ENCODE measurements at places on chromosomes 1 and 21. TPM values are rescaled to one million over a fixed set of nuclear protein-coding genes. Genes with fewer than 3 reads are reported as not detected.
A peak's percentile ranks its signal among the peaks of the same experiment; 100 is the strongest.

GRCh38 chr1:8862528-8862927 lies 16.0 kb downstream of the ENO1 start:
- H3K4me1 ChIP-seq = no peaks in the 10 kb centered on the region
- no peak overlapping the region for H3K27ac ChIP-seq
- no peaks in the 10 kb centered on the region for H3K27me3 ChIP-seq
- peaks cover 91% of the 10 kb centered on the region for H3K36me3 ChIP-seq

GRCh38 chr1:11575553-11575952 lies 78.7 kb downstream of the FBXO2 start:
- no peak for DNase-seq
- H3K27me3 ChIP-seq = no peaks in the 10 kb centered on the region
- H3K36me3 ChIP-seq = no peaks in the 10 kb centered on the region

Gene HECTD3
- total RNA-seq = 56.0 TPM

Gene MPL
- total RNA-seq = 0.61 TPM

- no peak overlapping the region for H3K27ac ChIP-seq
- no peak for DNase-seq
- peaks cover 32% of the 10 kb centered on the region for H3K27me3 ChIP-seq
- H3K4me1 ChIP-seq = peaks cover 3% of the 10 kb centered on the region
These were observed 3.3 kb upstream of the COL8A2 start for GRCh38 chr1:36128126-36128904.

- H3K4me1 ChIP-seq = no peaks in the 10 kb centered on the region
- H3K27ac ChIP-seq = no peak overlapping the region
- H3K36me3 ChIP-seq = no peaks in the 10 kb centered on the region
- no peaks in the 10 kb centered on the region for H3K27me3 ChIP-seq
- H3K4me3 ChIP-seq = no peak overlapping the region
These were observed 2.9 kb downstream of the CHAF1B start for GRCh38 chr21:36388096-36388495.

Gene CBR3
- total RNA-seq = 8.1 TPM

- no peaks in the 10 kb centered on the region for H3K27me3 ChIP-seq
- no peak overlapping the region for H3K27ac ChIP-seq
- no peaks in the 10 kb centered on the region for H3K4me1 ChIP-seq
- no peak overlapping the region for H3K4me3 ChIP-seq
- no peaks in the 10 kb centered on the region for H3K36me3 ChIP-seq
These were observed 48.0 kb downstream of the TEX35 start for GRCh38 chr1:178560871-178561376.

DNA sequence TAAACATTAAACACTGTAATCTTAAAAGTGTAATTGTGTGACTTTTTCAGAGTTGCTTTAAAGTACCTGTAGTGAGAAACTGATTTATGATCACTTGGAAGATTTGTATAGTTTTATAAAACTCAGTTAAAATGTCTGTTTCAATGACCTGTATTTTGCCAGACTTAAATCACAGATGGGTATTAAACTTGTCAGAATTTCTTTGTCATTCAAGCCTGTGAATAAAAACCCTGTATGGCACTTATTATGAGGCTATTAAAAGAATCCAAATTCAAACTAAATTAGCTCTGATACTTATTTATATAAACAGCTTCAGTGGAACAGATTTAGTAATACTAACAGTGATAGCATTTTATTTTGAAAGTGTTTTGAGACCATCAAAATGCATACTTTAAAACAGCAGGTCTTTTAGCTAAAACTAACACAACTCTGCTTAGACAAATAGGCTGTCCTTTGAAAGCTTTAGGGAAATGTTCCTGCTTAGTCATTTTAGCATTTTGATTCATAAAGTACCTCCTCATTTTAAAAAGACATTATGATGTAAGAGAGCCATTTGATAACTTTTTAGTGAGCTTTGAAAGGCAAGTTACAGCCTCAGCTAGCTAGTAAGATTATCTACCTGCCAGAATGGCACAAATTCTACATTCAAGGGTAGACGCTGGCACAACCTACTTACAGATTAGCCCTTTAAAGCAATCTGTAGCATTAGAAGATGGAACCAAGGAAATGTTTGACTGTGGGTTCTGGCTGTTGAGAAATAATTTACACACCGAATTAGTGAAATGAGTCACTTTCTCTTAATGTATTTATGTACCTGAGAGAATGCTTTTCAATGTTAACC lies 9.4 kb downstream of the SOD1 start:
- H3K36me3 ChIP-seq = peaks cover 67% of the 10 kb centered on the region
- peaks cover 13% of the 10 kb centered on the region for H3K4me1 ChIP-seq
- H3K27me3 ChIP-seq = no peaks in the 10 kb centered on the region
- H3K27ac ChIP-seq = no peak overlapping the region
- H3K4me3 ChIP-seq = no peak overlapping the region
- no peak for DNase-seq

- H3K4me3 ChIP-seq = no peak overlapping the region
- H3K27me3 ChIP-seq = no peaks in the 10 kb centered on the region
- H3K27ac ChIP-seq = no peak overlapping the region
- no peaks in the 10 kb centered on the region for H3K4me1 ChIP-seq
- H3K36me3 ChIP-seq = no peaks in the 10 kb centered on the region
- no peak for DNase-seq
These were observed 234.5 kb upstream of the HOOK1 start for GRCh38 chr1:59580257-59580656.

Gene C8A
- not detected for total RNA-seq

DNA sequence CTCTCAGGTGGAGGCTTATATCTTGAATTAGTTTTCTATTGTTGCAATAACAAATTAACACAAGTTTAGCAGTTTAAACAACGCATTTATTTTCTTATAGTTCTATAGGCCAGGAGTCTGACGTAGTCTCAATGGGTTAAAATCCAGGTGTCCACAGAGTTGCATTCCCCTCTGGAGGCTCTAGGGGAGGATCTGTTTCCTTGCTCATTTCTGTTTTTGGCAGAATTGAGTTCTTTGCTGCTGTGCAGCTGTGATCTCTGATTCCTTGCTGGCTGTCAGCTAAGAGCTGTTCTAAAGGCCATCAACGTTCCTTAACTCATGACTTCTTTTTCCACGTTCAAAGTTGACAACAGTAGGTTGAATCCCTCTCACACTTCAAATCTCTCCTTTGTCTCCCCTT lies 31.8 kb downstream of the S100A10 start:
- H3K4me1 ChIP-seq = no peaks in the 10 kb centered on the region
- H3K4me3 ChIP-seq = no peak overlapping the region
- no peak for DNase-seq

- H3K4me3 ChIP-seq = no peak overlapping the region
- peaks cover 23% of the 10 kb centered on the region for H3K4me1 ChIP-seq
- no peak overlapping the region for H3K27ac ChIP-seq
- no peaks in the 10 kb centered on the region for H3K36me3 ChIP-seq
These were observed 2.8 kb upstream of the SPSB1 start for GRCh38 chr1:9289711-9290485.

- H3K4me3 ChIP-seq = peak overlapping the region; percentile 48
- peaks cover 19% of the 10 kb centered on the region for H3K4me1 ChIP-seq
- H3K27me3 ChIP-seq = no peaks in the 10 kb centered on the region
- H3K27ac ChIP-seq = peak overlapping the region; percentile 92
- H3K36me3 ChIP-seq = no peaks in the 10 kb centered on the region
These were observed 14.0 kb downstream of the SLC37A1 start for GRCh38 chr21:42527489-42528158.

- peaks cover 29% of the 10 kb centered on the region for H3K27me3 ChIP-seq
- H3K36me3 ChIP-seq = no peaks in the 10 kb centered on the region
- H3K4me1 ChIP-seq = peaks cover 39% of the 10 kb centered on the region
- peak overlapping the region; percentile 80 for H3K4me3 ChIP-seq
- peak overlapping the region; percentile 21 for H3K27ac ChIP-seq
- DNase-seq = no peak
These were observed 687 bp upstream of the RASSF5 start for GRCh38 chr1:206506405-206507283.

DNA sequence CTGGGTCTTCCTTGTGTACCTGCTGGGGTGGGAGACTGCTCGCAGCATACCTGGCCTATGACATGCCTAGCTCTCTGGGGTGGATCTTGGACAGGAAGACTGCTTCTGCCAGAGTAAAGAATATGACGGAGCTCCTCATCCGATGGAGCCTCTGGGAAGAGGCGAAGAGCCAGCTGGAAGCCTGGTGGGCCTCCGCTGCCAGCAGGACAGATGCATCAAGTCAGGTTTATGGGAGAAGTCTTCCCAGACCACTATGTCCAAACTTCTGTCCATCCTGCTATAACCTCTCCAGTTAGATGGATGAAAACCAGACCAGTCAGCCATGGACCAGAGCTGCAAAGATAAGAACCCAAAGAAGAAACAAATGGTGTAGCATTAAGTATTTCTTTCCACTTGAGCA lies 27.7 kb upstream of the NGF start:
- H3K4me1 ChIP-seq = no peaks in the 10 kb centered on the region
- no peaks in the 10 kb centered on the region for H3K36me3 ChIP-seq
- DNase-seq = no peak
- no peak overlapping the region for H3K4me3 ChIP-seq
- H3K27me3 ChIP-seq = peaks cover 10% of the 10 kb centered on the region

- H3K4me1 ChIP-seq = peaks cover 18% of the 10 kb centered on the region
- DNase-seq = no peak
- peak overlapping the region; percentile 73 for H3K4me3 ChIP-seq
- peak overlapping the region; percentile 87 for H3K27ac ChIP-seq
- H3K36me3 ChIP-seq = no peaks in the 10 kb centered on the region
These were observed 1.7 kb downstream of the NASP start for GRCh38 chr1:45585496-45586075.

DNA sequence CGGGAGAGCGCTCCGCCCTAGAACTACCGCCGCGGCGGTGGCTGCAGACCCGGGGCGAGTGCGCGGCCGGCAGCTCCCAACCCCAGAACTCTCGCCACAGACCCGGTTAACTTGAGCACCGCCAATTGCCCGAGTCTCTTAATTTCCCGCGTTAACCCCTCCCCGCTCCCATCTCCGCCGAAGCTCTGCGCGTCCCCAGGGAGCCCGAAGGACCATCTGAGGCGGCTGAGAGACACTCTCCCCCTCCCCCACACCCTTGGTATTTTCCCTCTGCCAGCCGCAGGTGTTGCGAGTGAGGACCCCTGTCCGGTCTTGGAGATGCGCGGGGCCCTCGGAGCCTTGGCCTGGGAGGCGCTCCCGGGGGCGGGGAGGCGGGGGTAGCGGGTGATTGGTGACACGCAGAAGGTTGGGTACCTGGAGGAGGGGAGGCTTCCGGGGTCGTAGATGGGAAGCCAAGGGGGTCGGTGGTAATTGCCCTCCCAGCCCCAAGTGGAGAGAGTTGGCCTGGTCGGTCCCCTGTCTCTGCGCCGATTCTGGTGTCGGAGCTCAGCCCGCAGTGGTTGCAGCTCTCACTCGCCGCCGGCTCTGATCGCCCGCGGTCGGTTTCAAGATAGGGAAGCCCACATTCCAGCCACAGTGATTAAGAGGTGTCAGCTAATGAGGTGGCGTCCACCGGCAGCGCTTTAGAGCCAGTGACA lies 858 bp upstream of the SUSD4 start:
- H3K4me3 ChIP-seq = peak overlapping the region; percentile 50
- peaks cover 24% of the 10 kb centered on the region for H3K4me1 ChIP-seq
- peak; percentile 19 for DNase-seq
- H3K27ac ChIP-seq = no peak overlapping the region
- H3K36me3 ChIP-seq = no peaks in the 10 kb centered on the region

Gene KRTAP15-1
- not detected for total RNA-seq

- peak overlapping the region; percentile 20 for H3K27ac ChIP-seq
- peaks cover 56% of the 10 kb centered on the region for H3K4me1 ChIP-seq
- peak overlapping the region; percentile 88 for H3K4me3 ChIP-seq
- H3K36me3 ChIP-seq = no peaks in the 10 kb centered on the region
- no peak for DNase-seq
- no peaks in the 10 kb centered on the region for H3K27me3 ChIP-seq
These were observed 898 bp downstream of the LDLRAP1 start for GRCh38 chr1:25544243-25544764.

- no peaks in the 10 kb centered on the region for H3K36me3 ChIP-seq
- no peak for DNase-seq
- peaks cover 2% of the 10 kb centered on the region for H3K27me3 ChIP-seq
- no peak overlapping the region for H3K27ac ChIP-seq
- no peak overlapping the region for H3K4me3 ChIP-seq
These were observed 57.6 kb upstream of the GNG12 start for GRCh38 chr1:67890857-67891256.

- no peak for DNase-seq
- H3K27ac ChIP-seq = no peak overlapping the region
- no peak overlapping the region for H3K4me3 ChIP-seq
- no peaks in the 10 kb centered on the region for H3K36me3 ChIP-seq
- H3K4me1 ChIP-seq = peaks cover 11% of the 10 kb centered on the region
These were observed 2.5 kb downstream of the UCK2 start for GRCh38 chr1:165829888-165830287.

Gene GBP7
- not detected for total RNA-seq

Gene C8B
- not detected for total RNA-seq

DNA sequence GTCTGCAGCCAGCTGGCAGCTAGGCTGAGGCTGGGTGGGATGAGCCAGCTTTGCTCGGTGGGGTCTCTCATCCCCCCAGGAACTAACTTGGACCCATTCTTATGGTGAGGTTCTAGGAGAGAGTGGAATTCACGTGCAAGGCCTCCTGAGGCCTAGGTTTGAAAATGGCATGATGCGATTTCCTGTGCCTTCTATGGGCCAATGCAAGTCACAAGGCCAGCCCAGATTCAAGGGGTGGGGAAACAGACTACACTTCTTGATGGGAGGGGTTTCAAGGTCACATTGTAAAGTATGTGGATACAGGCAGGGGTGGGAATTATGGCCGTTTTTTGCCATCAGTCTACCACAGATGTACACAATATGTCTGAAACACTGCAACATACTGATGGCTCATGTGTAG lies 48.3 kb downstream of the HTR6 start:
- H3K4me3 ChIP-seq = no peak overlapping the region
- H3K4me1 ChIP-seq = no peaks in the 10 kb centered on the region
- no peak for DNase-seq
- H3K27me3 ChIP-seq = no peaks in the 10 kb centered on the region

Gene NFYC
- 60.4 TPM for total RNA-seq

DNA sequence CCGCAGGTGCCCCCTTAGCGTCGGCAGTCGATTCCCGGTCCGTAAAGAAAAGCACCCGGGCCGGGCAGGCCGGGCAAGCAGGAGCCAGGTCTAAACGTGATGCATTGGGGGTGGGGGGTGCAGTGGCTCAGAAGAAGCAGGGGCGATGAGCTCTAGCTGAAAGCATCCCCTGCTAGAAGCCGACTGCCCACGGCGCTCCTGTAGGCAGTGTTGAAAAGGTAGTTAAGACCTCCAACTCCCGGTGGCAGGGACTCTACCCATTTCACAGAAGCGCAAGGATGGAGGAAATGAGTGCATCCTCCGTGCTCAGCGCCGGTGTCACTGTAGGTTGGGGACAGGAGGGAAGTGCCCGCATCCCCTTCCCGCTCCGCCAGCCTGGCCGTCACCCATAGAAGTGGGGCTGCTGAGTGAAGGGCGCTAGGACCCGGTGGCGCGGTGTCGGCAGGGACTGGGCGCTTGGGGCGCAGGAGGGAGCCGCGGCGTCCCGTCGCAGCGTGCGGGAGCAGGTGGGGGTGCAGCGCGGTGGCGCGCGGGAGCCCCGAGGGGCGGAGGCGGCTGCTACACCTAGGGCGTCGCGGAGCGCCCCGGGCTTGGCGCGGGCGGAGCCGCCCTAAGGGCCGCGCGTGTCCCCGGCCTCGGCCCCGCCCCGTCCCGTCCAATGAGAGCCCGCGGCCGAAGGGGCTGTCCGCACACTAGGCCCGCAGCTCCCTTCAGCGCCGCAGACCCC lies at the start of gene WNT2B:
Gene WNT2B (plus strand): TSS at position 688 of the 727 bp plus-strand sequence. CDS start 298 bp downstream, outside the sequence.
- peak within 1 kb of the TSS; percentile 93 for H3K4me3 ChIP-seq
- no peaks in the 10 kb centered on the region for H3K36me3 ChIP-seq
- H3K27me3 ChIP-seq = peaks cover 3% of the 10 kb centered on the region
- H3K27ac ChIP-seq = no peak within 1 kb of the TSS
- peaks cover 5% of the 10 kb centered on the region for H3K4me1 ChIP-seq

GRCh38 chr1:205925736-205926135 lies 17.5 kb downstream of the SLC26A9 start:
- no peak overlapping the region for H3K27ac ChIP-seq
- no peak for DNase-seq
- peaks cover 26% of the 10 kb centered on the region for H3K27me3 ChIP-seq
